Activated CD8-positive, alpha-beta memory T cell treated with anti-CD3 and anti-CD28 coated beads for 1 hour (primary cell): ENCODE measurements at places on chromosomes 3 and 15.

DNA sequence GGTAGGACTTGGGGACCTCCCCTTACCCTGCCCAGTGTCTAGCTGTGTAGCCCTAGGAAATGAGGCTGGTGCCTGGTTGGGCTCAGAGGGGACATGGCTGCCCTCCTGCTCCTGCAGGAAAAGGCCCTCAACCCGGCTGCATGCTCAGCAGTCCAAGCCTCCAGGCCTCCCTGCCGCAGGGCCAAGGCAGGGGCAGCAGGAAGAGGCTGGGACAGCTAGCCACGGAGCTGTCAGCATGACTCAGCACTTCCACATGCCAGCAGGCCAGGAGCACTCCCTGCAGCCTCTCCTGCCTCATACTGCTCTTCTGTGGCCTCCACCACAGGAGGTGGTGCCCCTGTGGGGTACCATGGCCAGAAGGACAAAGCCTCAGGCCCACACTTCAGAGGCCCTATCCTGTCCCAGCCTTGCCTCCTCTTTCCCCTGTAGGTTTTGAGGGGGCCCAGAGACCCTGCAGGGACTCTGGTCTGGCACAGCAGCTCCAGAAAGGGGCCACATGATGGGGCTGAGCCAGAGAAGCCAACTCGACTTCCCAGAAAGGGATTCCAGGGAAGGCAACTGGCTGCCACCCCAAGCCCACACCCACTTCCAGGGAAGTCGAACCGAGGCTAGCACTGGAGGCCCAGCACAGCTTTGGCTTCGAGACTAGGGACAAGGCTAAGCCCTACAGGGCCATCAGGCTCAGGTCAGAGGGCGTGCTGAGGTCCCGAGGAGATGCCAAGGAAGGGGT, 19.5 kb downstream of the TKT start:
- DNase-seq = no peak

DNA sequence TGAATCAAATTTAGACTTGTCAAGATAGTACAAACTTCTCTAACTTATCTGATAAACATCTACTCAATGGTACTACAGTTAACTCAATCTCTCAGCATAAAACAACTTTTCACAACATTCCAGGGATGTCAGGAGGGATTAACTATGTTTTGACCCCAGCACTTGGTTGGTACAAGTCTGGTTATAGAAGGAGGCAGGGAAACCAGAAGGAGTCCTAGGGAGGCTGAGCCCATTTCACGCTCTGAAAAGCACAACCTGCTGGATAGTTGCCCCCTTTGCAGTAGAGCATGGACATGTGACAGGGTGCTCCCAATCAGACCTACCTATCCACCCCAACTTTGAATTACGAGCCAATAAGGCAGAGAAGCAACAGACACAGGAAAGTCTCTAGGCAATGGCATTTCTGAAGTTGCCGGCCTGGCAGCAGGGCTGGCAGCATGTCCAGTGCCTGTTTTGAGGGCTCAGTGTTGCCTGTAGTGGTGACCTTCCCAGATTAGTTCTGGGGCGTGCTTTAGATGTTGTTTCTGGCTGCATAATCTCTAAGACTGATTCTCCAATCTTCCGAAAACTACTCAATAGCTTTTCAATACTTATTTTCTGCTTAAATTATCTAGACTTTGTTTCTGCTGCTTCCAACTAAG, 8.2 kb downstream of the ANKUB1 start:
- no peak for DNase-seq

GRCh38 chr3:152328841-152329240, 60.1 kb downstream of the MBNL1 start:
- no peak for DNase-seq

DNA sequence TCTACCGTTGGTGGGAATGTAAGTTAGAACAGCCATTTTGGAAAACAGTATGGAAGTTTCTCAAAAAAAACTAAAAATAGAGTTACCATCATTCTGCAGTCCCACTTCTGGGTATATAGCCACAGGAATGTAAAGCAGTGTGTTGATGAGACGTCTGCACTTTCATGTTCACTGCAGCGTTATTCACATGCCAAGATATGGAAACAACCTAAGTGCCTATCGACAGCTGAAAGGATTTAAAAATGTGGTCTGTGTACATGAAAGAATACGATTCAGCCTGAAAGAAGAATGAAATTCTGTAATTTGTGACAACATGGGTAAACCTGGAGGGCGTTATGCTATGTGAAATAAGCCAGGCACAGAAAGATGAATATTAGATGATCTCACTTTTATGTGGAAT, 157.7 kb downstream of the THSD4 start:
- DNase-seq = no peak

DNA sequence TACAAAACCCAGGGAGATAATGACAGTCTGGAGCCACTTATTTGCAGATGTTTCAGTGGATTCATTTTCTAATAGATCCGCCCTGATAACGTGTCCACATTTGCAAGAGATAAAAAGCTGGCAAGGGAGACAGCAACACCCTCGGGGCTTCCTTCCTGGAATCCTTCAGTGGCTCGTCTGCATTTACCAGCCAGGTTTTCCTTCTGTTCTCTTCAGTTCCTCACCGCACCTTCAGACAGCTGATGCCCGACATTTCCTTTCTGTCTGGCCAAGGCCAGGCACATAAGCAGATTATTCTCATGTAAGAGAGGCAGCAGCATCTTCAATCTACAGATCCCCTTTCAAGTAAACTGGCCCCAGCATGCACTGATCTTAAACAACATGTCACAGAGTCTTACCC, 56.2 kb upstream of the SPATA12 start:
- no peak for DNase-seq

GRCh38 chr3:176574786-176575185, 622.5 kb downstream of the TBL1XR1 start:
- no peak for DNase-seq

- DNase-seq = no peak
These were observed 30.1 kb downstream of the FNDC3B start for GRCh38 chr3:172069478-172069877.

DNA sequence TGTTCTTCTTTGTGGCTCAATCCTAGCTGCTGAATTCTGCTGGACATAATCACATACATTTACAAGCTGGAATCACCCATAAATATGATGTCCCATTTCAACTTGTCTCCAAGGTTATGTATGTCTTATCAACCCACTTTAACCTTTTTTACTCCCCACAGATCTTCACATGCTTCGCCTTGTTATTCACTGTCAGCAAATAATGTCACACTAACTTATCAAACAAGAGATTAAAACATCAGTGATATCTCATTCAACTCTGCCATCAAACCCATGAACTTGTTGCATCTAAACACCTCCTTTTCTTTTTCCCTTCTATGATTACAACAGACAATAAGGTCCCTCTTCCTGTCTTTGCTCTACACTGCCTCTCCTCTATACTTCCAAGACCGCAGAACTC, 240.7 kb downstream of the TBC1D5 start:
- no peak for DNase-seq

GRCh38 chr3:122239112-122239511, 55.6 kb downstream of the CASR start:
- DNase-seq = no peak

DNA sequence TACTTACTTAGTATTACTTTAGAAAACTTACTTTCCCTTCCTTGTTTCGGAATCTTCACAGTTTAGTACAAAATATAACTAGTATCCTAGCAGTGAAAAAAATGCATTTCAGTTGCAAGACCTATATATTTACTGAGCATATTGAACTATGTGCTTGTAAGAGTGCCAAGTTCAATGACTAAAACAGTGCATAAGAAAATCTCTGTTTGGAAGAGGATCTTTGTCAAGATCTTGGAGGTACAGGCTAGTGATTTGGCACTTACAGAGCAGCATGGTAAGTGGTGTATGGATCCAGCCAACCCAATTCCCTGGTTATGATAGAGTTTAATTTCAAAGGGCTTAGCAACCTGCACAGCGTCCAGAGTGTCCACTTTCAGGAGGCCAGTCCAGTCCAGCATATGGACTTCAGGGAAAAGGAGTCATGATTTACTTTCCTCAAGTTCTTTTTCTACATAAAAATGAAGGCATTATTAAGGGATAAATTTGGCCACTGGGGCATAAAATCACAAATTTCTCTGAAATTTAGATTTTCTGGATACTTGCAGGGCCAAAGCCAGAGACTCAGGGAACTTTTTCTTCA, 625.8 kb upstream of the BCHE start:
- DNase-seq = no peak

DNA sequence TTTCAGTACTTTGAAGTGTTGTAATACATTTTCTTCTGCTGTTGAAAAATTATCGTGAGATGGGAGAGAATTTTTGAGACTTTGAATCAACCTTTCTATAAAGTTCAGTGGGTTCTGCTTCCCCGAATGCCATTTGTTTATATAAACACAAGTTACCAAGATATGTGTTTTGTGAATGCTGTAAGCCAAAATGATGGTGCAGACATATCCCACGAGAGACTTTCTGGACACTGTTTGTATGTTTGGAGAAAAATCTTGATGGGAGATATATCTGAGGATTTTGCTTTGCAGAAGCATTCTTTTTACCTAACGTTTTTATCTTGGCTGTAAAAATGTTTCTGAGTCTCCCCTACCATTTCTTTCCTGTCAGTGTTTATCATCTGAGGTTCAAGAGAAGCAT, 526.6 kb upstream of the ZNF717 start:
- no peak for DNase-seq

DNA sequence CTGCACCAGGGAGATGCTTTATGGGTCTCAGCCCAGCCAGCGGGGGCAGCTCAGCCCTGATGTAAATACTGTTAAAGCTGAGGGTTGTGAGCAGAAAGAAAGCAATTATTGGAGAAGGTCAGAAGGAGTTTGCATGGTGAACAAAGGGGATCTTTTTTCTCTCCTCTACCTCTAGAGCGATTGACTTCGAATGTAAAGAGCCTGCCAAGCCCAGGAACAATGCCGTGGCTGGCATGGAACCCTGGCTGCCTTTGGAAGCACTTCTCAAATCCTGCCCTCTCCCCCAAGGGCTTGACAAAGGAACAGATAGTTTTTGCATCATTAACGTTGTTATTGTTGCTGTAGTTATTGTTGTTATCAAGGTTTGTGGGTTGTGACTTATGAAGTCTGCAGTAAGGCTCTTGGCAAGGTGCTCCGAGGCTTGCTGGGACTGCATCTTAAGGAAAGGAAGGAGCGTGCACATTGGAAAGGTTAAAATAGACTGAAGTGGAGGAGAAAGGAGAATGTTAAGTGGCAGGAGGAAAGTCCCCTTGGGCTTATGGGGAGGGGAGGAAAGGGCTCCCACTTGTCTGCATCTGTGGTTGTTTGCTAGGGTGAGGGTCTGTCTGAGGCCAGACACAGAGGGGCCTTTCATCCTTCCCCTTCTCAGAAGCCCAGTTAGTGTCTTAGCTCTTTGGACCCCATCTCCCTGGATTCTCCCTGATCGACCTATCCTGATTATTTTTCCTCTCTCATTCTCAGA, 16.7 kb downstream of the PDIA5 start:
- no peak for DNase-seq

- no peak for DNase-seq
These were observed 850.3 kb upstream of the CADM2 start for GRCh38 chr3:84108442-84108971.

GRCh38 chr3:126880901-126881300, 102.0 kb upstream of the PLXNA1 start:
- DNase-seq = no peak

GRCh38 chr3:181292984-181293383, 303.4 kb upstream of the DNAJC19 start:
- DNase-seq = no peak

GRCh38 chr15:51286816-51287215, 51.6 kb downstream of the CYP19A1 start:
- DNase-seq = no peak

DNA sequence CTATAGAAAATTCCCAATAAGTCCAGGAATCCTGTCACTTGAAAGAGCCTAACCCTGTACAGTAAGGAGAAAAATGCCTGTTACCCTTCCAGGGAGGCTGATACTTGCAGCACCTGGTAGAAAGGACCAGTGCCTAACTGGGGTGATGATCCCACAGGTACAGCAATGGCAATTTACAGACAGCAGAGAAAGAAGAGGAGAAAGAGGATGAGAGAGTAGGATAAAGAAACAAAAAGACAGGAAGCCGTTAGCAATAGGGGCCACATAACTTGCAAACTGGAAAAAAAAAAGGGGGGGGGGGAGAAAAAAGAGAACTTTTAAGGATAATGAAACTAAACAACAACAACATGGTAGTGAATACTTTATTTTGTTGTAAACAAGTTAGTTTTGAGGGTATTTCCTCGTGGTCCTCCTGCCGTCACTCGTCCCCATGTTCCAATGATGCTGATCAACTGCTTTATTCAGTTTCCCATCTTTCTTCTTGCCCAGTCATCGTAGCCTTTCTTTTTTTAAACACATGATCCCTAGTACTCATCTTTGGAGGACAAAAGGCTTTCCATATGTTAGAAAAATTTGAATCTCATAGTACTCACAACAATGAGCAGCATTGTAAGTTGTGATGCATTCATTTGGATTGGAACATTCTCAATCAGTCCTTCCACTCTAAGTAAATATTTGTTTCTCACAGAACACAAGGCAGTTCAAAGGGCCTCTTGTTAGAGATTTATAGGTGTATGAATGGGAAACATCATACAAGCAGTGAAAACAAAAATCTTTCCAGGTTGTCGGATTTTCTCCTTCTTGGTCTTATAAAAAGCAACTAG, 8.6 kb downstream of the TM4SF1 start:
- no peak for DNase-seq

GRCh38 chr15:90637693-90638092, 79.5 kb upstream of the BLM start:
- DNase-seq = no peak

DNA sequence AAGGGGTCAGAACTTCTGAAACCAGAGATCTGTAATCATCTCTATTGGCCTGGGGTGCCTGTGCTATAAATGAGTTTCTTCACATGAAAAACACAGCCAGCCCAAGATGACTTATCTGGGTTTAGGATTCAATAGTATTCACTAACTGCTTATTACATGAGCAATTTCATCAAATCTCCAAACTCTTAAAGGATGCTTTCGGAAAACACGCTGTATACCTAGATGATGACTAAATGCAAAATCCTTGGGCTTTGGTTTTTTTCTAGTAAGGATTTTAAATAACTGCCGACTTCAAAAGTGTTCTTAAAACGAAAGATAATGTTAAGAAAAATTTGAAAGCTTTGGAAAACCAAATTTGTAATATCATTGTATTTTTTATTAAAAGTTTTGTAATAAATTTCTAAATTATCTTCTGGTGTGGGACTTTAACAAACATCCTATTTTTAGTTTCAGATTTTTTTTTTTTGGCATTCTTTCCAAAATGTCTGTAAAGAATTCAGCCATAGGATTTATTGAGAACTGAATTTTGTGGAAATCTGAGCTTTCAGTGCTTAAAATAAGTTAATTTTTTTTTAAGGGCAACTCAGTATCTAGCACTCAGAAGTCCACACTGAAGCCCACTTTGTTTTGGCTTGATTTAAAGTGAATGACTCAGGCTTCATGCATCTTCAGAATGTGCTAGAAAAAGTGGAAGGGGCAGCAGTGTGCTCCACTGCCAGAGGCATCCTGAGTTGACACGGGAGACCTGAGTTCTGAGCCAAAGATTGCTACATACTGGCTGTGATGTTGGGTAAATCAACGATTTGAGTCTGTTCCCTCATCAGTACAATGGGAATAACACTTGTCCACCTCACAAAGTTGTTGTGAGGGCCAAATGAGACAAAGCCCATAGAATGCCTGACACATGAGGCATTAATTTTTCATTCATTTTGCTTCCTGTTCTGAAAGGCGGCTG, 18.7 kb downstream of the TMEM43 start:
- no peak for DNase-seq

- DNase-seq = no peak
These were observed 72.0 kb upstream of the IQSEC1 start for GRCh38 chr3:13145131-13145825.
